ENCODE measurements at places on chromosomes 12 and 14.

DNA sequence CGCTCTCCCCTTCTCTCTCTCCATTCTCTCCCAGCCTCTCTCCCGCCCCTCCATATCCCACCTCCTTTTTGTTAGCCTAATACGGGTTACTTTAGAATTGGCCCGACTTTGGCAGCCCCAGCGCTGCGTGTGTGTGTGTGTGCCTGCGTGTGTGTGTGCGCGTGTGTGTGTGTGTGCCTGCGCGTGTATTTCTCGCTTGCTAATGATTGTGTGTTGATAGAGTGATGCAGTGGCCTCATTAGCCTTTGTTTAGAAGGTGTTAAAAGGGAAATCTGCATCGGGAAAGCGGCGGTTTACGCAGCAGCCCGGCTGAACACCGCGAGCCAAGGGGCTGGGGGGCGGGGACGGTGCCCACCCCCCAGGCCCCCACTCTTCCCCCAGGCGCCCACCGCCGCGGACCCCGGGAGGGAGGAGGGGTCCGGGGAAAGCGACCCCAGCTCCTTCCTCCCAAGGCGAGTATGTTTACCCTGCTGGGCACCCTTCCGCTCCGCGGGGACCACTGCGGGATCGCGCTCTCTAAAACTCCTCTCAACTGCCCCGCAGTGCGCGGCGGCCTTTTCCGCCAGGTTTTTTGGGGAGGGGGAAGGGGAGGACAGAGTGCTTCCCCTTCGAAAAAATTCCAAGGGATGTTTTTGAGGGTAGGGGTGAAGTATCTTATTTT is 6.8 kb upstream of the LHX5 start:
- DNase-seq = no peak

DNA sequence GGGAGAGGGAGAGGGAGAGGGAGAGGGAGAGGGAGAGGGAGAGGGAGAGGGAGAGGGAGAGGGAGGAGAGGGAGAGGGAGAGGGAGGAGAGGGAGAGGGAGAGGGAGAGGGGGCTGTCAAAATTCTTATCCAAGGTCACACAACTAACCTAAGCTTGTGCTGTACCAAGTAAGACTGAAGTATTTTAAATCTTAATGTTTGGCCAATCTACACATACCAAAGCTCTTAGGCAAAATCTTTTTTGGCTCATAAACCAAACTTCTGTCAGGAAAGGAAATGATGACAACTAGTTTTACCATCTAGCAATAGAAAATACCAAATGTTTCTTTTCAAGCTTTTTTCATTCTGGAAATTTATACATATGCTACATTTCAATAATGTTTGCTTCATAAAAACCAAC is 33.8 kb downstream of the CCDC38 start:
- no peak for DNase-seq

DNA sequence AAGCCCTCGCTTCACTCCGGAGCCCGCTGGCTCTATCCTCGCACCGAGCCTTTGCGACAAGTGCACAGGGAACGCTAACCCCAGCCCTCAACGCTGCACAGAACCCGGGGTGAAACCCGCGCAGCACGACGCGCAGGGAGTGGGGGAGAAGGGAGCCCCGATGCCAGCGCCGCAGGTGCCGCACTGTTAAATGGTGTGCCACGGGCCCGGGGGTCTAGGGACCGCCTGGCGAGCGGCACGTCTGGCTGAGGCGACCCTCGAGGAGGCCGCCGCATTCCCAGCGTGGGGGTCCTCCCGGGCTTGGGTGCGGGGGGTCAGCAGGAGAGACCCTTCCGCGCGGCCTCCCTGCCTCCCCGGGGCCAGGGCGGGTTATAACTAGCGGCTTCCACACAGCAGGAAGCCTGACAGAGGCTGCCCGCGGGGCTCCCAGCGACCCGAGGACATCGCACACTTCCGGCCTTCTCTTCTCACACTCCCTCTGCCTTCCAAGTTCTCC is 23.8 kb upstream of the LRTM2 start:
- peak; percentile 66 for DNase-seq

DNA sequence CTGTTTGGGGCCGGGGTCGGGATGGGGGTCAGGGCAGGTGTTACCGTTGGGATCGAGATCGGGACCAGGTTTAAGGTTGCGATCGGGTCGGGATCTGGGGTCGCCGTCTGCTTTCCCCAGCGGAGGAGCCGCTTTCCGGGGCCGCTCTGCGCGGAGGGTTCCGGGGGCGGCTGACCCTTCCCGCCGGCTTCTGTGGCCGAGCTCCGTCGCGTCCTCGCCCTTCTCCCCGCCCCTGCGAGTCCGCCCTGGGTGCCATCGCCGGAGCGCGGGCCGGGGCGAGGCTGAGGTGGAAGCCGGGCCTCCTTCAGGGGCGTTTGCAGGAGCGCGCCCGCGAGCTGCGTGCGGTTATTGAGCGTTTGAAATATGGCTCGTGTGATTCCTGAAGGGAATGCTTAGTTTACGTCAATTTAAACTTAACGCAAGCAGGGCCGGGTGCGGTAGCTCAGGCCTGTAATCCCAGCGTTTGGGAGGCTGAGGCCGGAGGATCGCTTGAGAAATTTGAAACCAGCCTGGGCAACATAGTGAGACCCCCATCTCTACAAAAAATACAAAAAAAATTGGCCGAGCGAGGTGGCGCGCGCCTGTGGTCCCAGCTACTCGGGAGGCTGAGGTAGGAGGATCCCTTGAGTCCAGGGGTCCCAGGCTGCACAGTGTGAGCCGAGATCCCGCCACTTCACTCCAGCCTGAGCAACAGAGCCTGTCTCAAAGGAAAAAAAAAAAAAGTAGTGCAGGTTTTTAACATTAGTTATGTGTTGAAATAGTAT is 620 bp downstream of the PGAM5 start:
- peak; percentile 38 for DNase-seq

GRCh38 chr12:998020-998874 is 7.2 kb downstream of the ERC1 start:
- no peak for DNase-seq

DNA sequence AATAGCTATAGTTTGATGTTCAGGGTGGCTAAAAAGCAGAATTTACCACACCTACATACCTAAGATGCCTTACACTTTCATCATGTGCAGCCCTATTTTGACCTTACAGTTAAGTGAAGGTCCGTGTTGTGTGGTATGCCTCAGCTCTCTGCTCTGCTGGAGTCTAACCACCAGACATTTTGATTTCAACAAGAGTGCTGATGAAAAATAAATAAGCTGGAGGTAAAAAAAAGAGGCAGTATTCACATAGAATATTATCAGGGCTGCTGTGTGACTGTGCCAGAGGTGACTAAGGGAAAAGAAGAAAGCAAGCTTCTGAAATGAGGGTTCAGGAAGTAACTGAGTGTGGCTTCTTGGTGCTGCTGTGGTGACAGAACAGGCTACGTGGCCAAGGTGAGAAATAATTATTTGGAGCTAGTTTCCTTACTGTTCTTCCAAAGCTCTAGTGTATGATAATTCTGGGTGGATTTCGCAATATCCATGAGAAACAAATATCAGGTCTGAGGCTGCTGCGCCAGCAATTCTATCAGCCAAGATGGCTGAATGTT is 188.8 kb downstream of the STXBP6 start:
- DNase-seq = no peak

GRCh38 chr14:33063521-33063920 is 124.8 kb downstream of the NPAS3 start:
- DNase-seq = no peak

GRCh38 chr12:87216436-87216835 is 812.8 kb downstream of the C12orf50 start:
- no peak for DNase-seq

GRCh38 chr12:752695-753610 is 574 bp downstream of the WNK1 start:
- peak; percentile 51 for DNase-seq

GRCh38 chr14:102717276-102717675 is 60.0 kb upstream of the TRAF3 start:
- no peak for DNase-seq

- no peak for DNase-seq
Observed at GRCh38 chr14:100369019-100369418, 45.9 kb downstream of the SLC25A47 start.

- no peak for DNase-seq
Observed at GRCh38 chr12:29428633-29429032, 47.7 kb upstream of the ERGIC2 start.

- DNase-seq = no peak
Observed at GRCh38 chr14:96627811-96628775, 125.9 kb downstream of the PAPOLA start.

- DNase-seq = no peak
Observed at GRCh38 chr14:97532052-97532451, 734.9 kb downstream of the VRK1 start.

DNA sequence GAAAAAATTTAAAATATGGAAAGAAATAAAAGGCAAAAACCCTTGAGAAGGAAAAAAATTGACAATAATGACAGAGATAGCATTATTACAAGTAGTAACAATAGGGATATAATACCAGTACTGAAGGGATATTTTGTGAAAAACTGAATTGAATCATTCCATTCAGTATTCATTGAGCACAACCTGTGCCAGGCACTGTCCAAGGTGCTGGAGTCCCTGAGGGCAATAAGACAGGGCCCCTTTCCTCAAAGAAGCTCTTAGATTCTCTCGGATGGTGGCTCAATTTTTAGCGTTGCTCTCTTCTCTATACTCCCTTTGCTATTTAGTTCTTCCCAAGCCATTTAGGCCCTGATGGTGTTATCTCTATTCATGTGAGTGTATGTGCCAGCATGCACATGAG is 34.3 kb upstream of the GAS2L3 start:
- DNase-seq = peak; percentile 22

GRCh38 chr12:103877934-103878510 is 37.0 kb upstream of the NT5DC3 start:
- peak; percentile 71 for DNase-seq

DNA sequence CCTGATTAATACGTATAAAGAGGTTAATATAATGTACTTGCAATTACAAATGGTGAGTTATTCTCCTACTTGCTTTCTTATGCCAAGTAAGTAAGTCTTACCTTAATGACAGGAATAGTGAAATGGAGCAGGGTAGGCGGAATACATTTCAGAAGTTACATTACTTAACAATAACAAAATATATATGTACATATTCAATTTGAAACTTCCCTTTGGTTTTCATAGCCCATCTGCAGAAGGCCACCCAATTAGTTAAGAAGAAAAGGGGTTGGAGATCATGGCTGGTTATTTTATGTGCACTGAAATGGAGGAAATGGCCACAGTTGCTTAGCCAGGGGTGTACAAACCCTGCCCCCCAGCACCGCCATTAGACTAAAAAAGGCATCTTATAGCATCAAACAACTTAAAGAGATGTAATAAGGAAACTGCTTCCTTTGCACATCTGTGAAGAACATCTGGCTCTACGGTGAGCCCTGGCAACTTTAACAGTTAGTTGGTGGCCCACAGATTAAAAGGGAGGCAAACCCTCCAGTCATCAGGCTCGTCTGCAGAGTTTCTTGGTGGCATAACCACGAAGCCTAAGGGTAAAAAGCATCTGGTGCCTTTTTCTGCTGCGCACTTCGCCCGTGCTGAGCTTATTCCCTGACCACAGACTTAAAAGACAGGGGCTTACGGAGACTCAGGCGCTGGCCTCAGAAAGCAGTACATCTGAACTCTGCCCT is 38.8 kb upstream of the DACT1 start:
- DNase-seq = no peak

- no peak for DNase-seq
Observed at GRCh38 chr12:84135586-84136279, 776.9 kb downstream of the SLC6A15 start.

DNA sequence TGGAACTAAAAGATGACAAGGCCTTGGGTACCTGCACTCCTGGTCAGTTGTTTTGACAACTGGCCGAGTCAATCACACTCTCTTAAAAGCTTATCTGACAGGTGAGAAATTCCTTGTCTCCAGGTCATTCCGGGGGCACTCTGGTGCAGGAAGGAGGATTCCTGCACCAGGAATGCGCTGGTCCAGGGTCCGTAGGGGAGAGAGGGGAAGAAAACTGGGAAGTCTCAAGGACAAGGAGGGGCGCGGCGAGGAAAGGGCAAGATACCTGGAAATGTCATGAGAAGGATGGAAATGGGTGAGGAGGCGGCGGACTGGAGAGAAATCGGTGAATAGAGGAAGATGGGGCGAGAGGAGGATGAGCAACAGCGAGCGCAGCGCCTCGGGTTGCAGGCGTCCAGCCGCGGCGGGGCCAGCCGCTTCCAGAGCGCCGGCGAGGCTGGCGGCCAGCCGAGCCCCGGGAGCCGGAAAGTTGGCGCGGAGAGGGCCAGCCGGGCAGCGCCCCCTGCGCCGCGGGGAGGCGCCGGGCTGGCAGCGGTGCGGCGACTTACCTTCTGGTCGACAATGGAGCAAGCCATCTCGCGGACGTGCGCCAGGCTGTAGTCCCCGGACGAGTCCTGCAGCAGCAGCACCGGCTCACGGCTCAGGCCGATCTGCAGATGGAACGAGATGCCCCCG is 809 bp downstream of the PRKD1 start:
- no peak for DNase-seq

GRCh38 chr12:132209619-132210222 is 65.5 kb downstream of the NOC4L start:
- DNase-seq = no peak

DNA sequence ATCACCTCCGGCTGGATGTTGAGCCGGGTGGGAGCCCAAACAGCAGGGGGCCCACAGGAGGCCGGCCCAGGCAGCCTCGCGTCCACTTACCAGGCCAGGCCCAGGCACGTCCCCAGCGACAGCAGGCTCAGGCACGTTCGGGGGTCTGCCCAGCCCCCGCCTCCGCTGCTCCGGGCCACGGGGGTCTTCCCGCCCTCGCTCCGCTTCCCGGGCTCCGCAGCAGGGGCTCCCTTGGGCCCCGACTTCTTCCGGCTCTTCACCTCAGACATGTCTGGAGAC is 216 bp downstream of the IKBIP start:
- DNase-seq = no peak

- DNase-seq = no peak
Observed at GRCh38 chr14:28759653-28760313, 6.8 kb upstream of the FOXG1 start.

DNA sequence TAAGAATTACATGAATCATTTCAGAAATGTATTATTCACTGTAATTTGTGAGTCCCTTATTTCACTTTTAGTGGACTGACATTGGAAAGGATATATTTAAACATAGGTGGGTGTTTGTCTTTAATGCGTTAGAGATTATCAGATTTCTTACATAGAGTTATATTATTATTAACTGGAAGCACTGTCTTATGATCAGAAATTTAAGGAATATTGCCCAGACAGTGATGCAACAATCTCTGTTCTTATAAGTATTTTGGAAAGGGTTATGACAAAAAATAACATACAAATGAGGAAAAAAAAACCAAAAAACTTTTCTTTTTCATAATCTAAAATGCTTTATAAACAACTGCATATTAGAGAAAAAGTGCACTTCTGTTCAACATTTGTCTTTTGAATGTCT is 836.6 kb downstream of the SLC6A15 start:
- no peak for DNase-seq

GRCh38 chr12:130577351-130577750 is 138.7 kb downstream of the RIMBP2 start:
- DNase-seq = no peak

GRCh38 chr14:63650256-63650952 is 8.7 kb upstream of the WDR89 start:
- DNase-seq = peak; percentile 59

DNA sequence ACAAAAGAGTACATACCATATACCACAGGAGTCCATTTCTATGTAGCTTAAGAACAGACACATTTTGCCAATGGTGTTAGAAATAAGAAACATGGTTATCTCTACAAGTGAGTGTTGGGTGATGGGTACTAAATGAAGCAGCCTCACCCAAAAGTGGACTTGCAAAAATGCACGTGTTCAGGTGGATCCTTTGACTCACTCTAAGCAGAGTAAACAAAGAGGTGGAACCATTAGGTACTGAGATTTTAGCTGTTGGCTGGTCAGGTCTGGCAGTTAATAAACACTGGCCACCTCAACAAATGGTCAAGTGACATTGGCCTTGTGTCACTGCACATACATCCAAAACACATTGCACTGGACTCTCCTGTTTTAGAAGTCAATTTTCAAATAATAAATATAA is 27.6 kb downstream of the EVL start:
- no peak for DNase-seq

Data from activated CD4-positive, alpha-beta T cell treated with anti-CD3 and anti-CD28 coated beads for 48 hours (primary cell).